ENCODE measurements at places on chromosomes 11 and 22. TPM values are rescaled to one million over a fixed set of nuclear protein-coding genes. Genes with fewer than 3 reads are reported as not detected.

DNA sequence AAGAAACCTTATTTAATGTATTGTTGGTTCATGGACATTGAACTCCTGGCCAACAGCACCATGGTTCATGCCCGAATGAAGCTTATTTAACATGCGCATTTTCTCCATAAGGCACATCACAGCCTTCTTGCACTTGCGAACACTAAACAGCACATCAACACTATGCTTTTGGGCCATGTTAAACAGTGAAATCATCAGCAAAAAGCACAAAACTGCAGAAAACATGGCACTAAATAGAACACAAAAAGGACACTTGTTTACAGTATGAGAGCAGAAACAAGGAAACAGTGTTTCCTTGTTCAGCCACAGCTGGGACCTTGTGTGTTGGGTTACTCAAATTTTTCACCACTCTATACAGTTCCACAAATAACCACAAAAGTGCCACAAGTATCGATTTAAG lies 122.3 kb downstream of the MSANTD4 start:
- no peak for DNase-seq

The DERL3 gene
- 6.1 TPM for total RNA-seq

The HOATZ gene
- 25.4 TPM for total RNA-seq

The P2RX3 gene
- total RNA-seq, result 0.11 TPM

The EI24 gene
- 71.1 TPM for total RNA-seq

DNA sequence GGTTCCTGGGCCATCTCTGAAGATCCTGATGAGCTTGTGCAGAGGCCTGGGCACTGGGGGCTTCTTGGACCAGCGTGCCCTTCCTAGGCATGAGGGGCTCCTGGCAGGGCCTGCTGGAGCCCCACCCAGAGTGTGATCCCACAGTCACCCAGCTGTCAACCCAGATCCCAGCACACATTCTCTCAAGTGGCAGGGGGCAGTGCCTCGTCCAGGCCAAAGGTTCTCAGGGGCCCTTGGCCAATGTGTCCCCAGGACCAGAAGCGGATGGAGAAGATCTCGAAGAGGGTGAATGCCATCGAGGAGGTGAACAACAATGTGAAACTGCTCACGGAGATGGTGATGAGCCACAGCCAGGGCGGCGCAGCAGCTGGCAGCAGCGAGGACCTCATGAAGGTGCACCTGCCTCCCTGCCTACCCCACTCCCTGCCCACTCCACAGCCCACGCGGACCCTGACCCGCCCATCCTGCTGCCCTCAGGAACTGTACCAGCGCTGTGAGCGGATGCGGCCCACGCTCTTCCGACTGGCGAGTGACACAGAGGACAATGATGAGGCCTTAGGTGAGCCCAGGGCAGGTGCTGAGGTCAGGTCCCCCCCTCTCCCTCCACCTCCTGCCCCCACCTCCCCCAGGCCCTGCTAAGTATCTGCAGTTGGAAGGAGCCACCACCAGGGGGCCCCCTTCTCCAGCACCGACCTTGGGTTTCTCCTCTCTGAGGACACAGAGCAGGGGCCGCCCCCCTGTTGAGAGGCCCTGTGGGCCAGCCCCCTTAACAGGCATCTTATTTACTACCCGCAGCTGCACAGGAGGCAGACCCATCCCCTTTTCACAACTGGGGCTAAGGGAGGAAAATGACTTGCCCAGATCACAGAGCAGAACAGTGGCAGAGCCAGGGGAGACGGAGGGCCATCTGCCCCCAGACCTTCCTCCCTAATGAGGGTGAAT lies 14.7 kb downstream of the GGA1 start:
- DNase-seq, result peak; percentile 86

The MUC5AC gene
- 0.46 TPM for total RNA-seq

- peak; percentile 99 for DNase-seq
Measured at GRCh38 chr11:6468712-6469495, 4.8 kb downstream of the TRIM3 start.

- no peak for DNase-seq
Measured at GRCh38 chr11:61297746-61298145, 2.6 kb upstream of the VWCE start.

The MIOX gene
- total RNA-seq, result not detected

DNA sequence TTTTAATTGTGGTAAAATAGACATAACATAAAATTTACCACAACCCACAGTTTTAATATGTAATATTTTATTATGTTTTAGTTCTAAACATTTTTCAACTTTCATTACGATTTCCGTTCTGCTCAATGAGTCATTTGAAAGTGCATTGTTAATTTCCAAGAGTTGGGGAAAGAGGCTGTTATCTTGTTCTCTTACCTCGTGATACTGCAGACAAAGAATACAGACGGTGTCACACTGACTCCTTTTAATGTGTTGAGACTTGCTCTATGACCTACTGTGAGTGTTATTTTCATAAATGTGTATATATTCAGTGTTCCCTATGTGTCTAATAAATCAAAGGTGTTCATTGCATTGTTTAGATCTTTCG lies 10.8 kb upstream of the RAC2 start:
- DNase-seq, result no peak

The SCT gene
- not detected for total RNA-seq

The NEU3 gene
- 13.9 TPM for total RNA-seq

The LRRC56 gene
- total RNA-seq, result 11.7 TPM

- DNase-seq, result no peak
Measured at GRCh38 chr11:48087974-48088681, 107.8 kb downstream of the PTPRJ start.

DNA sequence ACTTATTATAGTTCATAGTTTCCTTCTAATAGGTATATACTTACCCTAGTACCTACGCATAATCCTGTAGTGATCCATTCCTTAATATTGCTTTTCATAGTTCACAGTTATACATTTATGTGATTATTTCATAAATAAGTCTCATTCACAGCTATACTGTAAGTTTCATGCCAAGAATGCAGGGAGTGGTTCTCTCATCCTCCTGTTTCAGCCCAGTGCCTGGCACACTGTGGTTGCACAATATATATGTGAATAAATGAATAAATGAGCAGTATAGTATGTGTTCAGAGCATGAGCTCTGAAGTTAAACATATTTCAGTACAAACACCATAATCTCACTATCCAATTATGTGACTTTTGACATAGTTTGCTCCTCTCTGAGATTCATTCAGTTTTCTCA lies 115.8 kb downstream of the MAML2 start:
- no peak for DNase-seq

Measured in lung (tissue), 17 donors.